Hair follicular keratinocyte (primary cell): ENCODE measurements at places on chromosomes 12 and 14. TPM values are rescaled to one million over a fixed set of nuclear protein-coding genes. Genes with fewer than 3 reads are reported as not detected.

The ULK1 gene
- total RNA-seq = 2.3 and 5.2 TPM in 2 replicates

The NAV3 gene
- total RNA-seq = 23.9 and 28.6 TPM in 2 replicates

The ACOT6 gene
- total RNA-seq = not detected in 2 replicates

The SYCP3 gene
- not detected in 2 replicates for total RNA-seq

The NXPH4 gene
- 2.1 and 24.9 TPM in 2 replicates for total RNA-seq

The LRTM2 gene
- not detected in 2 replicates for total RNA-seq

The CIROP gene
- not detected in 2 replicates for total RNA-seq

The ERBB3 gene
- 6.2 and 14.0 TPM in 2 replicates for total RNA-seq

The FRMD6 gene
- total RNA-seq = 77.1 and 111 TPM in 2 replicates

The KRT73 gene
- not detected in 2 replicates for total RNA-seq

The GNB3 gene
- total RNA-seq = 0.47 and 0.49 TPM in 2 replicates

The C12orf76 gene
- total RNA-seq = 7.1 and 10.9 TPM in 2 replicates

The AICDA gene
- not detected in 2 replicates for total RNA-seq

The OR6C68 gene
- total RNA-seq = not detected in 2 replicates

The MYL6B gene
- total RNA-seq = 41.4 and 72.2 TPM in 2 replicates

The OR6C2 gene
- not detected in 2 replicates for total RNA-seq

The CCDC175 gene
- not detected in 2 replicates for total RNA-seq

The ASB2 gene
- not detected in 2 replicates for total RNA-seq

The DAO gene
- total RNA-seq = not detected in 2 replicates

The GRIP1 gene
- total RNA-seq = 4.1 and 4.7 TPM in 2 replicates

The TAPBPL gene
- total RNA-seq = 4.4 and 4.5 TPM in 2 replicates

The ACSM4 gene
- total RNA-seq = not detected in 2 replicates

The KTN1 gene
- 109 and 116 TPM in 2 replicates for total RNA-seq

The KLRG1 gene
- 0.23 and 1.4 TPM in 2 replicates for total RNA-seq

The RHNO1 gene
- total RNA-seq = 32.0 and 39.9 TPM in 2 replicates

The SELPLG gene
- total RNA-seq = 0.08 and 0.46 TPM in 2 replicates

The CMA1 gene
- not detected in 2 replicates for total RNA-seq

The LRP1-AS gene
- total RNA-seq = not detected in 2 replicates

The ANHX gene
- not detected in 2 replicates for total RNA-seq

The ACRBP gene
- total RNA-seq = 0.16 TPM in 1 of 2 replicates, not detected in the other

The KRT78 gene
- 0.04 and 0.16 TPM in 2 replicates for total RNA-seq

The ADGRD1 gene
- total RNA-seq = not detected in 2 replicates

The GARIN6 gene
- total RNA-seq = not detected in 2 replicates

The KERA gene
- not detected in 2 replicates for total RNA-seq

The CABP1 gene
- total RNA-seq = 0.30 TPM in 1 of 2 replicates, not detected in the other

The PLEKHH1 gene
- 3.3 and 3.4 TPM in 2 replicates for total RNA-seq

The MYRFL gene
- 0.42 TPM in 1 of 2 replicates, not detected in the other for total RNA-seq

The DHH gene
- not detected in 2 replicates for total RNA-seq

The BMAL2 gene
- total RNA-seq = 57.8 and 75.8 TPM in 2 replicates

The ABHD12B gene
- not detected in 2 replicates for total RNA-seq

The RNASE3 gene
- not detected in 2 replicates for total RNA-seq

The CISTR gene
- total RNA-seq = not detected in 2 replicates

The CCDC196 gene
- not detected in 2 replicates for total RNA-seq
